ENCODE measurements at places on chromosomes 5 and 9. TPM values are rescaled to one million over a fixed set of nuclear protein-coding genes. Genes with fewer than 3 reads are reported as not detected.

Gene SCGB3A2
- total RNA-seq, result not detected

- no peak overlapping the region for H3K4me3 ChIP-seq
- no peaks in the 10 kb centered on the region for H3K27me3 ChIP-seq
- no peak for DNase-seq
- no peaks in the 10 kb centered on the region for H3K36me3 ChIP-seq
These were observed 614.5 kb downstream of the MAT2B start for GRCh38 chr5:164119806-164120447.

- H3K4me1 ChIP-seq, result no peaks in the 10 kb centered on the region
- no peak overlapping the region for H3K4me3 ChIP-seq
- no peak for DNase-seq
- H3K36me3 ChIP-seq, result no peaks in the 10 kb centered on the region
These were observed 266.4 kb upstream of the IRX4 start for GRCh38 chr5:2149195-2149539.

DNA sequence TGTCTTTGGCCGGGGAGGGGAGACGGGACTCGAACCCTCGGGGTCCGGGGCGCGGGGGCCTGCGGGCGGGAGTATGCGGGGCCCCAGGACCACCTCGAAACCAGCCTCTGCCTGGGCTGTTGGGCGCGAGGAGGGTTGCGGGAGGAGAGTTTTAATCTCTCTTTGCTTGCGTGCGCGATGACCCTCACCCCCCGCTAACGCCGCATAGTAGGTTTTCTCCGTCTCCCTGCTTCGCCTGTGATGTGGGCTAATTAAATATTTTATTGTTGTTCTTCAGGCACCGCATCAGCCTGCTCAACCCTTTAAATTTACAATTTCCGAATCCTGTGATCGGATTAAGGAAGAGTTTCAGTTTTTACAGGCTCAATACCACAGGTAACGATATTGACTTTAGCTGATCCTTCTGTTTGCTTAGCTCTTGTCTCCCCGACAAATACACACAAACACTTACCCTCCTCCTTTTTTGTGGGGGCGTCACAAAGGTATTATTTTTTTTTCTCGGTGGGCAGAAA is 1.7 kb downstream of the TLE4 start:
- DNase-seq, result no peak
- no peaks in the 10 kb centered on the region for H3K36me3 ChIP-seq
- peaks cover 33% of the 10 kb centered on the region for H3K4me1 ChIP-seq
- peak overlapping the region; percentile 97 for H3K27ac ChIP-seq

Gene PCDHGB3
- 5.4 TPM for total RNA-seq

Gene ST8SIA4
- 4.2 TPM for total RNA-seq

DNA sequence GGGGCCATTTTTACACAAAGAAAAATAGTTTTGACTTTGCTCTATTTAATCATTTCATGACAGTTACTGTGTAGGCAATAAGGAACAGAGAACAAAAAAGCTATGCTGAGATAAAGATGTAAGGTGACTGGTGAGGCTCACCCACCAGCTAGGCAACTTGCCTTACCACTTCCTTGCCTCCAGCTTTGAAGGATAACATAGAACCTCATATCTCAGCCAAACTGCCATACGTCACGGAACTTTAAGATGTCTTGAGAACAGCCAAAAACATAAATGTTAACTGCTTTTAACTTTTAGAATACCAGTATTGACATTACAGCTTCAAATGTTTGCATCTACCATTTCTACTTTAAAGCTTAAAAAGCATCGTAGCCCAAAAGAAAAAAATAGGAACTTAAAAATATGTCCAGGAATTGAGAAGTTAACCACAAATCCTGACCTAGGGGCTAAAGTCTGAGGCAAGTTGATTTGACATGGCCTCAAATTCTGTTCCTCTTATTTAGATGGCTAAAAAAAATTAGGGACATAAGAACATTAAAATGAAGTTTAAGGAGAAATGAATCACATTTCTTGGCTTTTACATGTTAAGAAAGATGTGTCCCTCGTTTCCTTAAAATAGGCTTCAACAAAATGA is 7.7 kb upstream of the GCNT4 start:
- no peak overlapping the region for H3K4me3 ChIP-seq
- peaks cover under 1% of the 10 kb centered on the region for H3K4me1 ChIP-seq
- no peaks in the 10 kb centered on the region for H3K27me3 ChIP-seq
- no peak overlapping the region for H3K27ac ChIP-seq
- H3K36me3 ChIP-seq, result no peaks in the 10 kb centered on the region

- no peak overlapping the region for H3K4me3 ChIP-seq
- DNase-seq, result no peak
- H3K27ac ChIP-seq, result no peak overlapping the region
- H3K4me1 ChIP-seq, result peaks cover 6% of the 10 kb centered on the region
- no peaks in the 10 kb centered on the region for H3K36me3 ChIP-seq
These were observed 1.8 kb upstream of the FAT2 start for GRCh38 chr5:151592855-151593408.

Gene QRFP
- total RNA-seq, result not detected

Gene AFAP1L1
- total RNA-seq, result 14.7 TPM

- no peaks in the 10 kb centered on the region for H3K27me3 ChIP-seq
- H3K36me3 ChIP-seq, result no peaks in the 10 kb centered on the region
- H3K4me3 ChIP-seq, result no peak overlapping the region
- DNase-seq, result no peak
- H3K4me1 ChIP-seq, result peaks cover 20% of the 10 kb centered on the region
- H3K27ac ChIP-seq, result no peak overlapping the region
These were observed 37.3 kb downstream of the PBX3 start for GRCh38 chr9:125784286-125785049.

DNA sequence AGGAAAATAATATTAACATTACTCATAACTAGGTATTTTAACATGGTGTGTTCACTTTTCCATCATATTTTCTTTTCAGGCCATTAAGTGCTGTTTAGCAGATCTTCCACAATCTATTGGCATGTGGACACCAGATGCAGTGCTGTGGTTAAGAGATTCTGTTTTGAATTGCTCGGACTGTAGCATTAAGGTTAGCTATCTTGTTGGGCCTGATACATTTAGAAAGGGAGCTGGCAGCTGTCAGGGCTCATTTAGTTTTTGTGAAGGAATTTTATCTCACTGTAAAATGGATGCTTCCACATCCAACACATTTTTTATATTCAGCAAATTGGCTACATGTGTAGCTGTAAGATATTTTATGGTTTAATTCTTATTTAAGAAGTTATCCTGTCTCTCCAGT is 20.7 kb upstream of the TMOD1 start:
- no peaks in the 10 kb centered on the region for H3K4me1 ChIP-seq
- H3K4me3 ChIP-seq, result no peak overlapping the region
- peaks cover 15% of the 10 kb centered on the region for H3K36me3 ChIP-seq
- DNase-seq, result no peak
- no peak overlapping the region for H3K27ac ChIP-seq
- no peaks in the 10 kb centered on the region for H3K27me3 ChIP-seq

DNA sequence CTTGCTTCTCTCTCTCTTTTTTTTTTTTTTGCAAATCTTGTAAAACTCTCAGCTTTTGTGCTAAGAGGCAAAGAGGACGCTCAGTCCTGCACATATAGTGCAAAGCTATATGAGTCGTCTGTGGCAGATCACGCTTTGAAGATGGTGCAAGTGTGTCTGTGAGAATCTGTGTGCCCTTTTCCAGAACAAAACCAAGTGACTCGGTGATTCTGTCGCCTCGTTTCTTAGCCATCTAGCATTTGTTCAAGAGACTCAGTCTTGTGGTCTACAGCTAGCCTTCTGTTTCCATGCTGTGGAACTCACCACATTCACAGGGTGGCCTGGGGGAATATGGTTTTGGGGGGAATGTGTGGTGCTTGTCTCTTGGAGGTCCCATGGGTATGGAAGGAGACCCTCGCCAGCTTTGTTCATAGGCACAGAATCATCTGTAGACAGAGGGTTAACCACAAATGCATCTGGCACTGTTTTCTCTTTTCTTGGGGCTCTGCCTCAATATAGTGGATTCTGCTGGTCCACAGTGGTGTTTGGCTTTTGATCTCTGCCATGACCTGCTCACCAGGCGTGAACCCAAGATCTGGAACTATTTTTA is 82.1 kb downstream of the C9orf152 start:
- no peaks in the 10 kb centered on the region for H3K27me3 ChIP-seq
- no peaks in the 10 kb centered on the region for H3K36me3 ChIP-seq
- no peak for DNase-seq

Gene CCDC69
- total RNA-seq, result 84.5 TPM

- no peak overlapping the region for H3K4me3 ChIP-seq
- H3K27me3 ChIP-seq, result no peaks in the 10 kb centered on the region
- peaks cover 12% of the 10 kb centered on the region for H3K4me1 ChIP-seq
These were observed 4.5 kb downstream of the SLF1 start for GRCh38 chr5:94623011-94623410.

- H3K4me3 ChIP-seq, result no peak overlapping the region
- no peaks in the 10 kb centered on the region for H3K36me3 ChIP-seq
- no peak overlapping the region for H3K27ac ChIP-seq
- H3K4me1 ChIP-seq, result no peaks in the 10 kb centered on the region
- no peaks in the 10 kb centered on the region for H3K27me3 ChIP-seq
These were observed 49.8 kb upstream of the PALM2AKAP2 start for GRCh38 chr9:109730228-109730627.

DNA sequence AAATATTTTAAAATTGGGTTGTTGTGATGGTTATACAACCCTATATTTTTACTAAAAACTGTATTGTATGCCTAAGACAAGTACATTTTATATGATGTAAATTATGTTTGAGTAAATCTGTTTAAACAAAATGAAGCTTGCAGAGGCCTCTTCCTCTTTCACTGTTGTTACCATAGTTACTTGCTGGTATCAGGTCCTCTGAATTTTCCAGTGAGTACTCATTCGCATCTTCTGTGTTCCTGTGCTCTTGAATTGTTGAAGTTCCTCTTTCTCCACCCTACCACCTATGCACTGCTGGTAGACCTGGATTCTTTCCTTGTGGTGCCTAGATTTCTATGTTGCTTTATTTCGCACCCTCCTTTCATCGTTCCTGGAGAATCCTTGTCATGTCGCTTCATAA is 938.5 kb upstream of the ACO1 start:
- no peaks in the 10 kb centered on the region for H3K27me3 ChIP-seq
- H3K4me3 ChIP-seq, result no peak overlapping the region
- DNase-seq, result no peak

- no peaks in the 10 kb centered on the region for H3K27me3 ChIP-seq
- DNase-seq, result no peak
- no peaks in the 10 kb centered on the region for H3K36me3 ChIP-seq
- H3K4me3 ChIP-seq, result no peak overlapping the region
- no peak overlapping the region for H3K27ac ChIP-seq
These were observed 193.7 kb downstream of the TLE4 start for GRCh38 chr9:79765466-79765865.

Gene NR2F1-AS1
- 22.3 TPM for total RNA-seq
